ENCODE measurements at places on chromosomes 2 and 18. TPM values are rescaled to one million over a fixed set of nuclear protein-coding genes. Genes with fewer than 3 reads are reported as not detected.

DNA sequence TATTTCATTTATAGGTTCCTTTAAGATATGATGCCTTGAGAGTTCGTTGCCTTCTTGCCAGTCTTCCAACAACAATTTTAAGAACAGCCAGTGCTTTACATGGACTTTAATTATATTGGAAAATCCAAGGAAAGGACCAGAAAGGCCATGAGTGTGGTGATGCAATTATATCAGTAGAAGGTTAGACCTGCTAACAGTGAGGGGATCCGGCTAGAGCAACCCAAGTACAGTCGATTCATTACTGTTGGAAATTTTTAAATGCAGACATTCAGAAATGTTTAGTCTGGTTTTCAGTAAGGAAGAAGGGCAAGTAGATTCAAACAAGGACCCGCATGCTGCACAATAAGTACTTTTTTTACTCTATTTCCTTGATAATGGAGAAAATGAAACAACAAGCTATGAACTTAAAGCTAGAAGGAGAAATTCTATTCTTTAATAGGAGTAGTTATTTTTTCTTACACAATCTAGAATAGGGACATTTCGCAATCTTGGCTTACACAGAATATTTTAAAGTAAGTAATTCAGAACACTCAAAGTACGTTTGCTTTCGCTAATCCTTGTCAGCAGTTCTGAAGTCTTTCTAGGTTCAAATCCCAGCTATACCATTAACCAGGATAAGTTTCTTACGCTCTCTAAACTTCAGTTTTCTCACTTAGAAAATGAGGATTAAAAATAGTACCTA, 405.5 kb downstream of the MEIS1 start:
- no peak for DNase-seq

DNA sequence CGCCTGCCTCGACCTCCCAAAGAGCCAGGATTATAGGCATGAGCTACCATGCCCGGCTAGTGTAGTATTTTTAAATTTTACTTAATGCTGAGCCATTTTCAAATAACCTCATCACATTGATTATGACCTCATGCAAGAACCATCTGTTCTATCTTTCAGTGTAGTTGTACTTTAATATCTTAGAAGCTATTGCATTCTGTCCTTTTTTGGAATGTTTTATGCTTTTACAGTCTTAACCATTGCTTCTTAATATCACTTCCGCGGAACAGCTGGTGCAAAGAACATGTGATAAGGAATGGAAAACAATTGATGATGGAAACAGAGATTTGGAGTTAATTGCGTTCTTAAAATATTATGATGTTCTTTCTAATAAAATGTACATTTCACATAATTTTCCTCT, 2.7 kb downstream of the GEN1 start:
- DNase-seq: no peak

- no peak for DNase-seq
Observed at GRCh38 chr2:12688893-12689292, 27.8 kb upstream of the TRIB2 start.

- DNase-seq: peak; percentile 44
Observed at GRCh38 chr2:19026261-19026660, 332.2 kb downstream of the OSR1 start.

GRCh38 chr18:46148810-46149209, 44.6 kb downstream of the HAUS1 start:
- peak; percentile 42 for DNase-seq

GRCh38 chr2:25557179-25558036, 116.0 kb downstream of the DTNB start:
- no peak for DNase-seq

DNA sequence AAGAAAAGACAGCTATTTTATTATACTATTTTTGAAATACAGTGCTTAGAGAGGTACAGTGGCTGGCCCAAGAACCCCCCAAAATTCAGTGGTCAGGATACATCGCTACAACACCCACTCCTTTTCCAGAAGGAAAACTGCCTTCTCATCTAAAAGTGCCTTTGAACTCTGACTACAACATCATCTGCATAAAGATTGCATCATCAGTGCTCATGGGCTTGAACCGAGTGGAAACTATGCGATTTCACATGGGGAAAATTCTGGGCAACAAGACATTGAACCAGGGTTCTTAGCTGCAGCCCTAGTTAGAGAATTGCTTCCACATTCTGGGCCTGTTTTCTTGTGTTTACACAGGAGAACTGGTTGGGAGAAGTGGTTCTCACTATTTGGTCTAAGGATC, 294.6 kb upstream of the SLC14A2 start:
- no peak for DNase-seq

DNA sequence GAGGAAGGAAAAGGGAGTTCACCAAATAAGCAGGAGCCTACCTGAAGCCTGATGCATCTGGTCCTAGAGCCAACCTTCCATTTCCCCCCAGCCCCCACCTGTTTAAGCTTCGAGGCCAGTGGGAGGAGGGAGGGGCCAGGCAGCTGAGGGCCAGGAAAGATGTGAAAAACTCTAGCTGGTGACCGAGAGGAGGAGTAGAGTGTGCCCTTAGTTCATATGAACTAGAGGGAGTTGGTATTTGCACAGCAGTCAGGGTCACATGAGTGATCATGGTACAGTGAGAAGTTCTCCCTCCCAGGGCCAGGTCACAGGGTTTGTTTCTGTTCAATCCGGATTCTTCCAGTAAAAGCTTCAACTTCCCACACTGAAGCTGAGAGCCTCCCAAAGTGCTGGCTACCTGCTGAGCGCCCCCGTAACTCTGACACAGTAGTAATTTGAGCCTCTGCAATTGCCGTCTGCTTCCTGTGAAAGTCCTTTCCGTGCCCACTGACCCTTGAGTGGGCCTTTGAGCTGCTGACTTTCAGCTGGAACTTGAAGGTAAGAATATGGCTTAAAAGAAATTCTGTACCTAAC, at the start of gene SULT1C2:
Gene SULT1C2, plus strand, starts transcription at position 362 of the 573 bp plus-strand sequence. CDS start 4,773 bp downstream, outside the sequence.
- no peak for DNase-seq

- no peak for DNase-seq
Observed at GRCh38 chr18:23209796-23210195, 74.5 kb downstream of the CABLES1 start.

- DNase-seq: no peak
Observed at GRCh38 chr2:216571909-216572513, 61.2 kb upstream of the IGFBP2 start.

GRCh38 chr2:218671097-218671653, 627 bp downstream of the RNF25 start:
- peak; percentile 62 for DNase-seq

- DNase-seq: no peak
Observed at GRCh38 chr2:120436460-120436739, 90.5 kb downstream of the INHBB start.

DNA sequence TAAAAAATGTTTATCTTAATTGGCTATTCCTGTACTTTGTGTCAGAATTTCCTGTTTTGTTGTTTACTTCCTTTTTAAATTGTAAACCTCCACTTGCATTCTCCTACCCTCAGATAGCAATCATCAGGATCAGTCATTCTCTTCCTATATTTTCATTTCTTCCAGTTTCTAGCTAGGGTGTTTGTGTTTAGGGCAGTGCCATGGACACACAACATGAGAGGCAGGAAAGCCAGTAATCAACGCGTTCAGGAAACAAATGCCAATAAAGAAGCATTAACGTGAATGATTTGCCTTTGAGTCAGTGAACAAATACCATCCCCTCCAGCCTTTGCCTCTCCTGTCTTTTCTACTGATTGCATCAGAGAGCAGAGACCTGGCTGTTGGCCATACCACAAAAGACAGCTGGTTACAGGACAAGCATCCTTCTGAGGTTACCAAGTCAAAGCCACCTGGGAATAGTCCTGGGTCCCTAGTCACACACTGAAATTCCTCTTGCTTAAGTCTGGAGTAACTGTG, 56.7 kb upstream of the FHL2 start:
- peak; percentile 99 for DNase-seq

DNA sequence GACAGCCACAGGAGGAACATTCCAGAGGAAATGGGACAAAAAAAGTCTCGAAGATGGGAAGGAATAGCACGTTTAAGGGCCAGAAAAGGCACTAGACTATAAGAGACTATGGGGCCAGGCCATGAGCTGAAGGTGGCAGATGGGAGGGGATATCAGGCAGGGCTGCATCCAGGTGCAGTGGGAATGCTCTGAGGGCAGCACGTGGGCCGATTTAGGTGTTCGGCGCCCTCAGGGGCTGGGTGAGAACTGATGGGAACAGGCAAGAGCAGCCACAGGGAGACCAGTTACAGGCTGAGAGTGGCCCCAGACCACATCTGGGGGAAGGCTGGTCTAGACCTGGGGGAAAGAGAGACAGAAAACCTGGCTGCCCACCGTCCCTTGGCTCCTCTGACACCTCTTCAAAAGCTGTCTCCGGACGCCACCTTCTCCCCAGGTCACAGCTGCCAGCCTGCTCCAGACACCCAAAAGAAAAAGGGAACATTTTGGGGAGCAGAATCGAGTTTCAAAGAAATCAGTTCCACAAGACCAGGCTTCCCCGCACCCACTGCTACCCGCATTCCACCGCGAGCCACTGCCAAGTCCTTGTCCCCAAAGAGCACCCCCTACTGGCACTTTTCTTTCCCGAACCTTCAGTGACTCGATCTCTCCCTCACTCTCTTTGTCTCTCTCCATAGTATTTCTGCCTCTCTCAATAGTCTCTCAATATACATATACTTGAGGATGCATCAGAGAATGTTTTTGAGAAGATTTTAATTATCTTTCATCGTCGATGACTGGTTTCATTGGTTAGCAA, 190.1 kb upstream of the AGAP1 start:
- no peak for DNase-seq

GRCh38 chr2:176503776-176504175, 234.5 kb downstream of the MTX2 start:
- no peak for DNase-seq

DNA sequence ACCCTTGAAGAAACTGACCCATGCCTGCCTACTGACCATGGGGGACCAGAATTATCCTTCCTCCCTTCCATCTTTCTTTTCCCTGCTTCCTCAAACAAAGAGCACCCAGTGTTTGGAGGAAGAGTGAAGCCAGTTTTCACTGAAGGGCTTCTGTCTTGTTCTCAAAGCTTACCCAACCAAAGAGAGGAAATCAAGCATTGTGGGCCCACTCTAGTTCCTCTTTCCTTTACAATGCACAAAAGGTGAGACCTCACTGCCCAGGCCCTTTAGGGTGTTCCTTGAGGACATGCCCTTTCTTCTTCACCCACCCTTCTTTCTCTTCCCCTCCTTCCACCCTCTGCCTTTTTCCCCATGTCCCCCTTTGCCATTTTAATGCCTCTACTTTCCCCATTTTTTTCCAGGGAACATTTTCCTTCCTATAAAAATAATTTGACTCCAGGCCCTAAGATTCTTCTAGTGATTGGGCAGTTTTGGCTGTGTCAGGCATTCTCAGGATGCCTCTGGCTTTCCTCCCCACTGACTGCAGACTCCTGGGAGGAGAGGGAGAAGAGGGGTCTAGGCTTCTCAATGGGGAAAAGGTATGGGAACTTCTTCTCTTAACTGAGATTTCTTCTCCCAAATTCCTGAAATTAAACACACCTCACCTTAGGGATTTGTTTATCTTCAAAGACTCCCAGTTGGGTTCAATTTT, 126.6 kb upstream of the RMDN2 start:
- no peak for DNase-seq

- no peak for DNase-seq
Observed at GRCh38 chr2:170782673-170783072, 12.5 kb downstream of the ERICH2 start.

GRCh38 chr2:99190548-99190947, 9.6 kb downstream of the MRPL30 start:
- no peak for DNase-seq

DNA sequence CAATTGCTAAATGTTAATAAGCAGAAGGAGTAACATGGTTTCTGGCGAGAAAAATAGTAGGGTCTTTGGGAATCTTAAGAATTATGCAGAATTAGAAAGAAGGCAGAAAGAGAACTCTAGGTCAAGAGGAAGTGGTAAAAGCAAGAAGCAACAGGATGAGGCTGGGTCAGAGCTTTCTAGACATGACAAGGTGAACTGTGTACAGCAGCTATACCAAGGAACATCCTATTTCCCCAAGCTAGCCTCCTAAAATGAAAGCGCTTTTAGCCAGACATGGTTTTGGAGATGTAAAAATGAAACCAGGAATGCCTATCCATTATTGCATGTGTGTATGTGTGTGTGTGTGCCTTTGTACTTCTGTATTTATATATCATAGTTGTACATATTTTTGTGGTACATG, 42.3 kb upstream of the STAT1 start:
- no peak for DNase-seq

GRCh38 chr2:151916632-151917031, 88.4 kb upstream of the ARL5A start:
- no peak for DNase-seq

GRCh38 chr2:226727251-226727650, 72.4 kb downstream of the IRS1 start:
- no peak for DNase-seq

- no peak for DNase-seq
Observed at GRCh38 chr2:169980001-169980400, 152.7 kb downstream of the UBR3 start.

GRCh38 chr2:57376985-57377384, 669.6 kb upstream of the VRK2 start:
- no peak for DNase-seq

GRCh38 chr2:47313728-47314127, 89.2 kb upstream of the MSH2 start:
- DNase-seq: no peak

GRCh38 chr2:177207101-177207500, 5.5 kb upstream of the HNRNPA3 start:
- no peak for DNase-seq

GRCh38 chr18:70634576-70635147, 345.8 kb downstream of the SOCS6 start:
- DNase-seq: no peak

GRCh38 chr2:113780472-113780871, 24.0 kb upstream of the SLC35F5 start:
- DNase-seq: no peak

GRCh38 chr2:55365303-55365702, 54.4 kb downstream of the CCDC88A start:
- no peak for DNase-seq

- no peak for DNase-seq
Observed at GRCh38 chr2:238700117-238700457, 147.8 kb upstream of the TWIST2 start.

The POMC gene
- polyA plus RNA-seq: not detected

The NGEF gene
- polyA plus RNA-seq: 0.71 TPM

The ST6GAL2 gene
- polyA plus RNA-seq: 0.01 TPM

The GPAT2 gene
- polyA plus RNA-seq: not detected

The TBR1 gene
- polyA plus RNA-seq: not detected

The ABCG5 gene
- not detected for polyA plus RNA-seq

The NCK2 gene
- 48.1 TPM for polyA plus RNA-seq

The SCN7A gene
- polyA plus RNA-seq: not detected

The ERFE gene
- 0.60 TPM for polyA plus RNA-seq

The LPIN1 gene
- polyA plus RNA-seq: 58.5 TPM

The ALPP gene
- 0.03 TPM for polyA plus RNA-seq

The SCN3A gene
- 0.01 TPM for polyA plus RNA-seq

The PDCL3 gene
- polyA plus RNA-seq: 24.4 TPM

The MC5R gene
- not detected for polyA plus RNA-seq

The ADD2 gene
- polyA plus RNA-seq: 0.06 TPM

The RNASEH1 gene
- 15.2 TPM for polyA plus RNA-seq

The CYS1 gene
- polyA plus RNA-seq: 0.26 TPM

The MTHFD2 gene
- polyA plus RNA-seq: 187 TPM
